ENCODE measurements at places on chromosomes 1 and 21. TPM values are rescaled to one million over a fixed set of nuclear protein-coding genes. Genes with fewer than 3 reads are reported as not detected.

DNA sequence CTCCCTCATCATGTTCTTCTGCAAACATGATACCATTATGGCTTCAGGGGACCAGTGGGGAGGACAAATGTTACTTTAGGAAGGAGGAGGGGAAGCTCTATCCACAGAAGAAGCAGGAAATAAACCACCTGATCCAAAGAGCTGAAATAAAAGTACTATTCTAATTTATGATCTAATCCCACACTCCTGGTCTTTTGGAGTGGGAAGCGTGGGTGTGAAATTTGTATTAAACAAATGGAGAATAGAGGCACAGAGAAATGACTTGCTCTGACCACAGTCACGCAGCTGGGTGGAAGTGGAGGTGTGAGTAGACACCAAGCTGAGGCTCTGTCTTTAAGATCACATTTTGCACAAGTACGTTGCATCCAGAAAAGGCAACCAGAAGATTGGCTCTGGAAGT lies 14.5 kb upstream of the STUM start:
- H3K27me3 ChIP-seq: peaks cover 6% of the 10 kb centered on the region
- DNase-seq: no peak
- no peak overlapping the region for H3K27ac ChIP-seq
- no peaks in the 10 kb centered on the region for H3K36me3 ChIP-seq
- no peaks in the 10 kb centered on the region for H3K4me1 ChIP-seq

CLDN17 gene
- not detected for total RNA-seq

RAVER2 gene
- 1.7 TPM for total RNA-seq

GRCh38 chr1:175797576-175797975 lies 54.2 kb upstream of the TNR start:
- DNase-seq: no peak
- no peaks in the 10 kb centered on the region for H3K4me1 ChIP-seq
- no peak overlapping the region for H3K27ac ChIP-seq
- H3K27me3 ChIP-seq: peaks cover 5% of the 10 kb centered on the region

PRMT2 gene
- total RNA-seq: 137 TPM

DNA sequence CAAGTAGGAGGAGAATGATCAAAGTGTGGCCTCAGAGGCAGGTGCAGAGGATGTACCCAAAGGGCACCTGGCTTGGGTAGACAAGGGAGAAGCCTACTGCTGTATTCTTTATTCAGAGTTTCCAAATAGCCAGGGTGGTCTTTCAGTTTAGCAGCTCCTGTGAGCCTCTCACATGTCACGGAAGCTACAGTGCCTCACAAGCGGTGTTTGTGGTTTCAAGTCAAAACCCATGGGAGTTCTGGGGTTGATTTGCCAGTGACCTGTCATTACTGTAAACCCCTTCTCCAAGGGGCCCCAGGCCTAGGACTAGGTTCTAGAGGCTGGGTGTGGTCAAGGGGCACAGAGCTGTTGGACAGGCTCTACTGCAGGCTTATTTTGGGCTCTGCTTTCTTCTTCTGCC lies 10.2 kb upstream of the IL10 start:
- DNase-seq: no peak
- H3K4me1 ChIP-seq: peaks cover 56% of the 10 kb centered on the region
- H3K36me3 ChIP-seq: peaks cover 9% of the 10 kb centered on the region
- no peak overlapping the region for H3K4me3 ChIP-seq
- no peak overlapping the region for H3K27ac ChIP-seq
- H3K27me3 ChIP-seq: peaks cover 12% of the 10 kb centered on the region

PRDM16 gene
- 2.3 TPM for total RNA-seq

S100A1 gene
- not detected for total RNA-seq

DNA sequence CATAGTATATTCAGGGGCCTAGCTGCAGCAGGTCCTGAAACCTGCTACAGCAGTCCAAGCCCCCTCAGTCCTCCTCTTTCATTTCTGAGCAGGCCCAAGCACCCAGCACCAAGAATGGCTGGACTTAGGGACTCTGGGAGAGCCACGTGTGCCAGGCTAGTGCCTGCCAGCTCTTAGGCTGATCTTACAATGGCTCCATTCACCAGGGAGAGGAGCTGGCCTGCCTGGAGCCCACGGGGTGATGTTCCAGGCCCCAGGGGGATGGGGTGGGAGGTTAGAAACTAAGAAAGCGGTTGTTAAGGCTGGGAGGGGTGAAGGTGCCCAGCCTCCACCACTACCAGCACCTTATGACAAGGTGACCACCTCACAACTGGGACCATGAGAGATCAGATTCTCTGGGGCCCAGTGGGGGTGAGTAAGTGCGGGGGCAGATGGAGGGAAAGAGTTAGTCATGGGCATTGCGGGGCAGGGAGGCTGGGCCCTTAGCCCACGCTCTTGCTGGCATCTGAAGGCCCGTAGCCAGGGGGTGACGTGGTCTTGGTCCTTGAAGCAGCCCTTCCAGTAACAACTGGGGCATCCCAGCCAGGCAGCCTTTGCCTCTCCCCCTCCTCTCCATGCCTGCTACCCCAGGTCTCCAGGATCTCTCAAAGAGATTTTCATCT lies 30.3 kb upstream of the CLIC4 start:
- H3K4me1 ChIP-seq: peaks cover 4% of the 10 kb centered on the region
- H3K27me3 ChIP-seq: no peaks in the 10 kb centered on the region
- no peak overlapping the region for H3K4me3 ChIP-seq
